ENCODE measurements at places on chromosomes 11 and 22.

DNA sequence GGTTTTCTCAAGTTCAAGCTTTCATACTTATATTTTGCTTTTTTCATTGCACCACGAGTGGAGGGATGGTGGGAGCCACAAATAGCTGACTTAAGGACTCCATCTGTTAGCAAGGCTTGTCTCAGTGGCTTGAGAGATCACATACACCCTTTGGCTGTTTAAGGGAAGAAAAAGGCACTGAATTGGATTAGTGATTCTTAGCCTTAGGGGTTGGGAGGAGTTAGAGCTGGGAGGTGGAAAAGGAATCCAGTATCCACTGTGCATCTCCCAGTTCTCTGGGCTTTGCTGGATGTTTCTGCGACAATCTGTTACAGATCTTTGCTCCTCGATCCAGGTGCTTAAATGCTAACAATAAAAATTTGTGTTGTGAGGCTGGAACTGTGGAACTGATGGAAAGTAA, 593.6 kb downstream of the CNTN5 start:
- no peak for DNase-seq

GRCh38 chr11:82775736-82776346, 42.2 kb upstream of the FAM181B start:
- peak; percentile 63 for DNase-seq

- no peak for DNase-seq
Measured at GRCh38 chr11:108857382-108857781, 192.5 kb downstream of the DDX10 start.

GRCh38 chr22:48340727-48341709, 1486.7 kb downstream of the BRD1 start:
- no peak for DNase-seq

DNA sequence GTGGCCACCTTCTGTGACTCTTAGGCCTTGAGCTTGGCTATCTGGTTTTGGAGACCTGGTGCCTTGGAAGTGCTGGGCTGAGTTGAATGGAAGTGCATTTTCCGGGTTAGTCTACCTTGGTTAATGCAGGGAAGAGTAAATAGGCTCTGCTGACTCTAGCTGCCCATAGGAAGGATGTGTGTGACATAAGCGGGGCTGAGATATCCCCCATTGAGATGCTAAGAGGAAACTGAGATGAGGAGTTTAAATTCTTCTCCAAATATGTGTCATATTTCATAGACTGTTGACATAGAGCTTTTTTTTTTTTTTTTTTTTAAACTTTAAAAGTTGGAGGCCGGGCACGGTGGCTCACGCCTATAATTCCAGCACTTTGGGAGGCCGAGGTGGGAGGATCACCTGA, 30.8 kb downstream of the ZNRF3 start:
- no peak for DNase-seq

DNA sequence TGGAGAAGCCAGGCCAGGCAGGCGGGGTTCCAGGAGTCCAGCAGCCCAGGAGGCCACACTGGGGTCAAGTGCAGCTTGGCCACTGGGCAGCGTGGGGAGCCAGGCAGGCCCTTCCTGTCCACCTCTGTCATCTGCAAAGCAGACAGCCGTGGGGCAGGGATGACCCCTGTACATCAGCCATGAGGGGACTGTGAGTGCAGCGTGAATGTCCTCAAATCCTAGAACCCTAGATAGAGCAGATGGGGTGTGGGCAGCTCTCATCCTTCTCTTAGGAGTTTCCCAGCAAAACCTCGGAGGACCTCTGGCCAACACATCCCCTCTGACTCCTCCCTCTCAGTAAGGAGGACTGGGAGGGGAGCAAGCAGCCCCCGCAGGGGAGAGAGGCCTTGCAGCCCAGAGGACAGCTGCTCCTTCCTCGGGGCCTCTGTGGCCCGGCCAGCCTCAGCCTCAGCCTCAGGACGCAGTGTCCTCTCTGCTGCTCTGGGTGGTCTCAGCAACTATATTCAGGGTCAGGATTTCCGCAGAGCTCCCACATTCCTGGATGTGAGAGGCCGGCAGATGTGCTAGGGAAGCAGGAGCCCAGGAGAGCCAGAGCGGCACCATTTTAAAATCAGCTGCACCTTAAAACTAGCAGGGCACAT, 820.5 kb downstream of the BRD1 start:
- no peak for DNase-seq

DNA sequence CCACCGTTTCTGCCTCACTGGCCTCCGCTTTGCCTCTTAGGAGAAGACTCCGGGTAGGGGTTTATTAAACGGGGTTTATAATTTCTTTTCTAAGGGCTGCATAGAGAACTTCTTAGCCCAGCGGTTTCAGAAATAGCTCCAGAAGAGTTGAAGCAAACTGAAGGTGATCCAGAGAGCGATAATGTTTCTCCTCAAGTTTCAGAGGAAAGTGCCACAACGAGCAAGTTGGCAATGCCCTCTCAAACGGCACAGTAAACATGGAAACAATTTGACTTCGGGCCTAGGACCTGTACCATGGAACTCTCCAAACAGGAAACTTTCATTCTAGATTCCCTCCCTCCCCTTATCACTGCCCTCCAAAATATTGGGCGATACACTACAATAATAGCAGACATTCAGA, 1.0 kb downstream of the ADSL start:
- DNase-seq = no peak

DNA sequence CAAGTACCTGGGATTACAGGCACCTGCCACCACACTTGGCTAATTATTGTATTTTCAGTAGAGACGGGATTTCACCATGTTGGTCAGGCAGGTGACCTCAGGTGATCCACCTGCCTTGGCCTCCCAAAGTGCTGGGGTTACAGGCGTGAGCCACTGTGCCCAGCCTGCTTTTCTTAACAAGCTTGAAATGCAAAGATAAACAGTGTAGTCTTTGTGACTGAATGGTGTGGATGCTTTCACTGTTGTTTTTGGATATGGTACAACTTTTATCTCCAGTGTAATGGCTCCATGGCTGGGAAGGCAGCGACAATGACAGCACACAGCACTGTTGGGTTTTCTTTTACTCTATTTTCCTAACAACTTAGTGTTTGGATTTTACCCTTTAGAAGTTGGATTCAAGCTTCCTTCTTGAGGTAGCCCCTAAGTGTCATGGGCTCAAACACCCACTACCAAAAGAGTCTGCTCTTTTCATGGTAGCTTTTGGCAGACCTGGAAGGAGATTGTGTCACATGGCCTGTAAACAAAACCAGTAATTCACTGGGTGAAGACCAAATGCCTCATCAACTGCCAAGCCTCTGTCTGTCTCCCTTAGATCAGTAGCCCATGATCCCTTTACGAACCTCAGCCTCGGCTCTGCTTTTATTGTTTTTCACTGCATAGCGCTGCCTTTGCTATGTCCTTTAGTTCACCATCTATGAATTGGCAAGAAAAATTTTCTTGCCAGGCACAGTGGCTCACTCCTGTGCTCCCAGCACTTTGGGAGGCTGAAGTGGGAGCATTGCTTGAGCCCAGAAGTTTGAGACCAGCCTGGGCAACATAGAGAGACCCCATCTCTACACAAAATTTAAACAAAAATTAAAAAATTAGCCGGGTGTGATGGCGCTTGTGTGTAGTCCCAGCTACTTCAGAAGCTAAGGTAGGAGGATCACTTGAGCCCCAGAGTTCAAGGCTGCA, 6.4 kb downstream of the VPS51 start:
- DNase-seq = peak; percentile 88

DNA sequence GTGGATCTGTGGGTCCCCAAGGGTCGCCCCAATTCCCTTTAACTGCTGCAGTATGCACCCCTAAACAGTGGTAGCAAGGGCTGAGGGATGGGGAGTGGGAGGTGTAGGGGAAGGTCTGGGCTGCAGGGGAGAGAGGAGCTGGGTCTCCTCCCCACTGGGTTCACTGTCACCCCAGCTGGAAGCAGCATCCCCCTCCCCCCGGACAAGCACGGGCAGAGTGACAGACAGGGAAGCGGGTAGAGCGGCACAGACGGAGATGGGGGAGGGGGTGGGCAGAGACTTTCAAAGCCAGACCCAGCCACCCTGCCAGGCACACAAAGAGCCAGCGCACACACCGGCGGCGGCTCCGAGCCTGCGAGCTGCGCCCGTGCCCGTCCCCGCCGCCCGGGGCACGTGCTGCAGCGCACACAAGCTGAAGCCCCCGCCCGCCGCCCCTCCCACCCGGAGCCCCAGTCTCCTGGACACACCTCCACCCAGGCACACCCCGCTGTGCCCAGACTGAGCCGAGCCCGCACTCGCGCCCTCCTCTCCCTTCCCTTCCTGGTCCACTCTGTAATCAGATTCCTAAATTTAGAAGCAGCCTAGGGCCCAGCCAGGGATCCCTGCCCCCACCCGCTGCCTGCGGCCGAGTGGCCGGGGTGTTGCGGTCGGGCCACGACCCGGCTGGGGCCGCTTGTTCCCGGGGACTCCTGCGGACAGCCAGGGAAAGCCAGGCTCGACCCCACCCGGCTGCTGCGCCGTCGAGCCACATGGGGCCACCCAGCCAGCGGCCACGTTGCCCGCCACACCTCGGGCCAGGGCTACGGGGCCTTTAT, 935 bp upstream of the RCOR2 start:
- peak; percentile 91 for DNase-seq

GRCh38 chr11:112238041-112238440, 11.8 kb downstream of the PTS start:
- DNase-seq = no peak

DNA sequence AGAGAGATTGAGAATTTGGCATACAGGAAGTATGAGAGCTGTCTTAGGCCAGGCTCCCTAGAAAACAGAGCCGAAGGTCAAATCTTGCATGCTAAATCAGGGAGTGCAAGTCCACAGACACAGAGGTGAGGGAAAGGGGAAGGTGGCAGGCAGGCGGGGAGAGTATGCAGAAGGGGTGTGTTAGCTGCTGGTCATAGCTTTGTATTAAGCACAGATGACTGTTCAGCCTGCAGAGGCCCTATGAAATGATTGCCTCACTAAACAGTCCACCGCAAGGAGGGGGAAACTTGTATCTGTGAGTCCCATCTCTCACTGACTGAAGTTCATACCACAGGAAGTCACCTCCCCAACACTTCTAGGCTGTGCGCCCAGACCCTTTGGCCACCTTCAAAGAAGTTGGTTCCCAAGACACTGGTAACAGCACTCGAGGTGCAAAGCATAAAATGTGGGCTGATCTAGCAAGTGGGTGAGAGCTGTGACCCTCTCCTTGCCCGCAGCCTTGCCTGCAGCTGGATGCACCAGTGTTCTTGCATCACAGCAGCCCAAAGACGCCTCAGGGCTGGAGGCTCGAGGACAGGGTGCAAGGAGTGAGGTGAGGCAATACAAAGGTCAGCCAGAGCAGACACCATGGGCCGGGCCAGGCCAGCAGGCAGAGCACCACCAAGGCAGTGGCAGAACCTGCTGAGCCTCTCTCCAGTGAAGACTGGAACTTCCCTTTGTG, 115.3 kb upstream of the TBCEL start:
- DNase-seq = no peak

- peak; percentile 34 for DNase-seq
Measured at GRCh38 chr11:7436657-7437056, 48.6 kb upstream of the OLFML1 start.

DNA sequence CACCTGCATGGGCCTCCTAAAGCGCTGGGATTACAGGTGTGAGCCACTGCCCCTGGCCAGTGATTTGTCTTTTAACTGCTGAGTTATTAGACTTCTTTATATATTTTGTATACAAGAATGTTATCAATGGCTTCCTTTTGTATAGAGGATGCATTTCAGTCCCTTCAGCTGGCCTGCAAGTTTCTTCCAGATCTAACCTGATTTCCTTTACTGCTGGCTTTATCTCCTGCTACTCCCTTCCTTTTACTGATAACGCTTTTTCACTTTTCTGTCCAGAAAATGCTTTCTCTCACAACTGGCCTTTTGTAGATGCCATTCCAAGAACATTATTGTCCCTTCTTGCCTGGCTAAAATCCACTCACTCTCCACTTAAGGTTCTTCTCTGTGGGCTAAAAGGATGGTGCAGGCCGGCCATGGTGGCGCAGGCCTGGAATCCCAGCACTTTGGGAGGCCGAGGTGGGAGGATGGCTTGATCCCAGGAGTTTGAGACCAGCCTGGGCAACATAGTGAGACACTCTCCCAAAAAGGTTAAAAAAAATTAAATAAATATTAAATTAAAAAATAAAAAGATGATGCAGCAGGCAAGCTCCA, 118.1 kb downstream of the NECTIN1 start:
- no peak for DNase-seq

- no peak for DNase-seq
Measured at GRCh38 chr11:134334796-134335571, 3.2 kb downstream of the GLB1L2 start.

GRCh38 chr11:119377112-119377901, 4.2 kb downstream of the USP2 start:
- no peak for DNase-seq

DNA sequence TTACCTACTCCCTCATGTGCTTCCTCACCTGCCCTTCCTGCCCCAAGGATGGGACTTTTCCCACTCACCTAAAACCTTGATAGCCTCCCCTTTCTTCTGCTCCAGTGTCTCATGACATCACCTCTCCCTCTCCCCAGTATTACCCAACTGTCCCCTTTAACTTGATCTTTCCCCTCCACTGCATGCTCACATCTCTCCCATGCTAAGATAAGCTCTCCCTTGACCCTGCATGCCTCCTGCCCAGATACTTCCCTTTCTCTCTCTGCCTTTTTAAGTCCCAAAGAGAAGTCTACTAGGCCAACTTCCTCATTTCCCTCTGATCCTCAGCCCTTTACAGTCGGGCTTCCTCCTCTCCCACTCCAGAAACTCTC, 14.8 kb downstream of the CD3E start:
- DNase-seq = peak; percentile 55

- no peak for DNase-seq
Measured at GRCh38 chr11:117187799-117188481, 9.4 kb downstream of the SIDT2 start.

DNA sequence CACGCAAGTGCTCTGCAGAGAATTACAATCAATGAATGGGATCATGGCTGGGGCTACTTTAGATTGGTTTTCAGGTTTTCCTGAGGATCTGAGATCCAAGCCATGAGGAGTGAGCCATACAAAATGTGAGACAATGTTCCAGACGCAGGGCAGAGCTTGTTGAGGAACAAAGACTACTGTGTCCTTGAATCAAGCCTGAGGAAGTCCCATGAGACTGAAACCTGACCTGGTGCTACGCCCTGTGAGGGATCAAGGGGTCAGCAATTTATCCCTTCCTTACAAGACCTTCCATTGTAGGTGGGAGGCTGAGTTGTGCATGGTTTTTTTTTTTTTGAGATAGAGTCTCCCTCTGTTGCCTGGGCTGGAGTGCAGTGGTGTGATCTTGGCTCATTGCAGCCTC, 2.1 kb downstream of the INCENP start:
- no peak for DNase-seq

DNA sequence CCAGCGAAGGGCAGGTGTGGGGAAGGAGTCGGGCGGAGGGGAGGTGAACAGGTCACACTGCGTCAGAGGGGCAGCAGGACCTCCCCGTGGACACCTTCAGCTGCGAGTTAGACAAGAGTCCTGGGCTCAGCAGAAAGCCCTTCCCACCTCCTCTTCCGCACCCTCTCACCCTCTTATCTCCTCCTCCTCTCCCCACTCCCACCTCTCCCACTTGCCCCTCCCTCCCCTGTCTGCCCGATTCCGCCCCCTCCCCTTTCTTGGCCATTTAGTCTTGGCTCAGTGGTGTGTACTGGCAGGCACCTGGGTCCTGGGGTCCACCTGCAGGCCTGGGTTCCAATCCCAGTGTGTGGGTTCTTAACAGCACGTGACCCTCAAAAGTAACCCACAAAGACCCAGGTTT, 37.2 kb downstream of the CYTH4 start:
- no peak for DNase-seq
